ENCODE measurements at places on chromosomes 2 and 18. TPM values are rescaled to one million over a fixed set of nuclear protein-coding genes. Genes with fewer than 3 reads are reported as not detected.
A peak's percentile ranks its signal among the peaks of the same experiment; 100 is the strongest.

GRCh38 chr2:204321027-204321800 is 224.1 kb upstream of the PARD3B start:
- ATAC-seq: peak; percentile 11

DNA sequence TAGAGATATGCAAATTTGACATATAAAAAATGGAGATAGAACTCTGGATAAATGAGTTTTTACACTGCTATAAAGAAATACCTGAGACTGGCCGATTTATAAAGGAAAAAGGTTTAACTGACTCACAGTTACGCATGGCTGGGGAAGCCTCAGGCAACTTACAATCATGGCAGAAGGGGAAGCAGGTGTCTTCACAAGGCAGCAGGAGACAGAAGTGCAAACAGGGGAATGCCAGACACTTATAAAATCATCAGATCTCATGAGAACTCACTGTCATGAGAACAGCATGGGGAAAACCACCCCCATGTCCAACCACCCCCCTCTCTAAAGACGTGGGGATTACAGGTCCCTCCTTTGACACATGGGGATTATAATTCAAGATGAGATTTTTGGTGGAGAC is 1540.2 kb upstream of the SLC39A10 start:
- ATAC-seq: no peak

DNA sequence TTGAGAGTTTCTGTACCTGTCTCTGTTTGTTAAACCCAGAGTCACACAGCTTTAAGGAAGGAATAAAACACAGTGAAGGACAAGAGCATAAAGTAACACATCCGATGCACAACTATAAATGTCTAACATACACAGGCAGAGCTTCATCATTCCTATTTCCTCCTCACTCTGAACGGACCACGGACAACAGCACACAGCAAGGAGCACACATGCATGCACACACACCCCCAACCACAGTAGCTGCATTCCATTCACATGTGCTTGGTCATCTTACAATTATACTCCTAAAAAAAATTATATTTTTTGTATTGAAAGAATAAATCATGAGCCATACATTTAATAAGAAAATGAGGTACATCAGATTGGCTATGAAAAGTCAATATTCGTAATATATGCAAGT is 58.3 kb downstream of the ID2 start:
- no peak for ATAC-seq

DNA sequence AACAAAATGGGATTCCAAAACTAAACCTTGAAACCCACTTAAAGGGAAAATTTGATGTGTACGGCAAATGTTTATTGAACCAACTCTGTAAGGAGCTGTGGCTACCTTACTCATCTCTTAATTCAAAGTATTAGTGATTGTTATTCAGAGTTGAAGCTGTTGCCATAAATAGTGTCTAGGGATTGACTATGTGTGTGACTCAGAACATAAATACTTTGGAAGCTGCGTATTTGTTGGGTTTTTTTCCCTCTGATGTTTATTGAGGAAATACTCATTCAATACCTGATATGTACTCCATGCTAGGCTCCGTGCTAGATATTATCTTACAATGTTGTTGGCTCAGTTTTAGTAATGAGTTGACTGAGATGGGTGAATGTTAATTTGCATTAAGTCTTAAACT is 90.4 kb downstream of the PTRHD1 start:
- no peak for ATAC-seq

DNA sequence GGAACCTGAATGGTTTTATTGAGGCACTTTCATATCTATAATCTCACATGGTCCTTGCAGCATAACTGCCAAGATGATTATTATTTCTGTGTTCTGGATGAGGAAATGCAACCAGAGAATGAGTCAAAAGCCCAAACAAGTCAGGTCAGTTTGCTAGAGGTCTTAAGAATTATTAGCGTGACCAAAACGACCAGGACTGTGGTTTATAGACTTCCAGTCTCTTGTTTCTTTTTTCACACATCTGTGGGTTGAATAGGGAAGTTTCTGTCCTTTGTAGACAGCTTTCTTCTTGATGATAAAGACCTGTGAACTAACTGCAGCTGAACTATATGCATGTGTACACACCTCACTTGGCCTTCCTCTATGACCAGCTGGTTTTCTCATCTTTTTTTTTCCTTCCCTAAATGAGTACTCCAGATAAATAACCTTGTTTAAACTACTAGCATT is 13.9 kb downstream of the ADAM23 start:
- no peak for ATAC-seq

- ATAC-seq: no peak
Observed at GRCh38 chr2:16700551-16701259, 35.1 kb upstream of the CYRIA start.

GRCh38 chr2:77007686-77008085 is 514.5 kb downstream of the LRRTM4 start:
- ATAC-seq: no peak

CLEC4F gene
- 1.1 TPM for total RNA-seq

REEP1 gene
- total RNA-seq: 107 TPM

SOX11 gene
- 0.73 TPM for total RNA-seq

FTCDNL1 gene
- total RNA-seq: 1.3 TPM

GAL3ST2 gene
- 0.40 TPM for total RNA-seq

TMEM237 gene
- total RNA-seq: 32.8 TPM

ADRA2B gene
- total RNA-seq: 2.0 TPM

All from gastroesophageal sphincter (tissue), 4 donors.